ELF-1 (cell line): ENCODE measurements at places on chromosomes 2 and 18.
A peak's percentile ranks its signal among the peaks of the same experiment; 100 is the strongest.

DNA sequence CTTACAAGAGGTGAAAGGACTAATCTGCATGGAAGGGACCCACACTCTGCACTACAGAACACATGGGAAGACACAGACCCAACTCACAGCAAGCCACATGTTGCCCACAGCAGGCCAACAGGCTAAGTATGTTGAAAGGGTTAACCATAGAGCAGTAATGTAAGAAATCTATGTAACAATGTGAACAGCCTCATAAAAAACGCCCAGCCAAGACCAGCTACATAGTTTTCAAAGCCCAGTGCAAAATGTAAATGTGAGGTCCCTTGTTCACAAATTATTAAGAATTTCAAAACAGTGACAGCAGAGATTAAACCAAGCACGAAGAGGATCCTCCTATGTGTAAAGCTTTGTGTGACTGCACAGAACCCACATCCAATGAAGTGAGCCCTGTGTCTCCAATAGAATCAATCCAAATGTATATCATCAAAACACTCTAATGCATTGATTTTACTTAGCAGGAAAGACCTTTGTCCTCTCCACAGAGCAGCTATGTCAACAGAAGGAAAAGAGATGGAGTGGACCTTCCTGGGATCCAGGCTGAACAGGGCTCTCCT, 210.1 kb downstream of the AGPS start:
- no peak for DNase-seq

- DNase-seq, result no peak
Measured at GRCh38 chr18:36757991-36758390, 70.8 kb downstream of the TPGS2 start.

GRCh38 chr2:54772531-54772930, 49.1 kb downstream of the EML6 start:
- DNase-seq, result no peak

GRCh38 chr18:62324181-62324828, 805 bp upstream of the TNFRSF11A start:
- DNase-seq, result no peak

GRCh38 chr2:143144813-143145455, 15.7 kb downstream of the ARHGAP15 start:
- DNase-seq, result no peak

DNA sequence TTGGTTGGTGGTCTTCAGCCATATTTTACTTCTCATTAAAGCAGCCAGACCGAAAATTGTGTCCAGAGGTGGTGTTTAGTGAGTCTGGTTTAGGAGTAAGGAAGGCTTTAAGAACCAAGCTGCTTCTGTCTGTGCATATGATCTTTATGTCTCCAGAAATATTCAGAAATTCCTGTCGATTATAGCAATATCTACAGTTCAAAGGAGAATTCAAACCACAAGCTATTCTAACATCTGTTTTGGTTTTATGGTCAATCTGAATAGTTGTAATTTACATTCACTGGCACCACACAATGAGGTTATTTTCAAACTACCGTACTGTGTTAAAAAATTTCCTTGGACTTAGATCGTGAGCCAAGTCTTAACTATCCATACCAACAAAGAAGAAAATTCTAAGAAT, 11.3 kb downstream of the UPP2 start:
- no peak for DNase-seq

DNA sequence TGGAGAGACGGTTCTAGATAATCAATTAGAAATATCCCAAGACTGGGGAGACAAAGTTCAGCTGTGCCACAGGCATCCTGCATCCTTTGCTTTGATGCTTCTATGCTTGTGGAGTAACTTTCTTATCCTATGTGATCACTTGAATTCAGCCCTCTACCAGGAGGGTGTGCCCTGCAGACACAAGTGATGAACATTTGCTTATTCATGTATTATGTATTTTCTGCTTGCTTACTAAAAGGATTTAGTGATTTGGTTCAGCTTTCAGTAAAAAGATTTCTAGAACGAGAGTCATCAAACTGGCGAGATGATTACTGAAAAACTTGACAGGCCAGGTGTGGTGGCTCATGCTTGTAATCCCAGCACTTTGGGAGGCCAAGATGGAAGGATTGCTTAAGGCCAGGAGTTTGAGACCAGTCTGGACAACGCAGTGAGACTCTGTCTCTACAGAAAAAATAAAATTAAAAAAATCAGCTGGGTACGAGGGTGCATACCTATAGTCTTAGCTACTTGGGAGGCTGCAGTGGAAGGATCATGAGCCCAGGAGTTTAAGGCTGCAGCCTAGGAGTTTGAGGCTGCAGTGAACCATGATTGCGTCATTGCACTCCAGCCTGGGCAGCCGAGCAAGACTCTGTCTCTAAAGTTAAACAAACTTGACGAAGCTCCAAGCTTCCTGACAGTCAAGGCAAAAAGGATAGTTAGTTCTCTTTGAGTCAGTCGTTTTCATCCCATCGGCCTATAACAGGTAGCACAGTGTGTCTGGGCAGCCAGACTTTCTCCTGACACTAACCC, 13.3 kb downstream of the HK2 start:
- DNase-seq, result no peak

DNA sequence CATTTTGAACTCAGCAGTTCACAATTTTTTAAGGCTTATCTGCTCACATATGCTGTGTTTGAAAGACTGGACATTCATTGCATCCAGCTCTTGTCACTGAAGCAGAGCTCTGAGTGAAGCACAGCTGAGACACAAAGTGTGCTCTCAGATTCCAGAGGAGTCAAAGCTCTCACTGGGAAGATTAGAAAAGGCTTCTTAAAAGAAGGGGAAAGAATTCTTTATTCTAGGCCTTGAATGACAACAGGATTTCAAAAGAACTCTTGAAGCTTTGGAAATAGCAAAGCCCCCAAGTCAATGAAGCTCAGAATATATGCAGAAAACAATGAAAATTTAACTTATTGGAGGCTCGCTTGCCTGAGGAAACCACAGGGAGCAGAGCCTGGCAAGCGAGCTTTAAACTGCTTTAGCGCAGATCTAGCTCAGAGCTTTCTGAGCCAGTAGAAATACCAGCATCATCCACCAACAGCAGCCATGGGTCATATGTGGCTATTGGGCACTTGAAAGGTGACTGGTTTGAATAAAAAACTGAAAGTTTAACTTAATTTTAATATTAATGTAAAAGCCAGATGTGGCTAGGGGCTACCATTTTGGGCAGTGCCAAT, 369.7 kb downstream of the OSR1 start:
- peak; percentile 4 for DNase-seq
